ENCODE measurements at places on chromosomes 12 and 14.
A peak's percentile ranks its signal among the peaks of the same experiment; 100 is the strongest.

DNA sequence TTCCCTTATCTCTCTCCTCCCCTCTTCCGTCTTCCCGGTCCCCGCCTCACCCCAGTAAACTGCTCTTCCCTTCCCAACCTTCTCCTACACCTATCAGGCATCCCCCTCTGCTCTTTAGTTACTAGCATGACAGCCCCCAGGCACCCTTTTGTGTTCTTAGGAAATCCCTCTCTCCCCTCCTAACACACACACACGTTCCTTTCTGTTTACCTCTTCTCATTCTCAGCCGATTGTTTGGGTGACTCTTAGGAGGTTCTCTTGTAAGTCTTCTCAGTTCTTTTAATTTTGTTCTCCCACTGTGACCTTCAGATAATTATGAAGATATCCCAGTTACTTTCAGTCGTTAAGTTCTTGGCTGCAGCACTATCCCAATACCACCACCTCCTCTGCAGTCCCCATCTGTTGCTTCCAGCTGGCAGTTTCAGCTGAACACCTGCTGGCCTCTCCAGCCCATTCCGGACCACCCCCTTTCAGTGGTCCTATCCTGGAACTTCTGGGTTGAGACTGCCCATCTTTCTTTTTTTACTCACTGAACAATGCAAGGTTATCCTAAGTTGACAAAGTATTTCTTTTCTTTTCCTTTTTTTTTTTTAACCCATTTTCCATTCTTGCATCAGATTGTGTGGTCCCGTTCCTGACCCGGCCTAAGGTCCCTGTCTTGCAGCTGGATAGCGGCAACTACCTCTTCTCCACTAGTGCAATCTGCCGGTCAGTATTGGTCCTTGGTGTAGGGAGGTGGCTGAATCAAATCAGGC is 711 bp downstream of the MARS1 start:
- ATAC-seq: no peak

DNA sequence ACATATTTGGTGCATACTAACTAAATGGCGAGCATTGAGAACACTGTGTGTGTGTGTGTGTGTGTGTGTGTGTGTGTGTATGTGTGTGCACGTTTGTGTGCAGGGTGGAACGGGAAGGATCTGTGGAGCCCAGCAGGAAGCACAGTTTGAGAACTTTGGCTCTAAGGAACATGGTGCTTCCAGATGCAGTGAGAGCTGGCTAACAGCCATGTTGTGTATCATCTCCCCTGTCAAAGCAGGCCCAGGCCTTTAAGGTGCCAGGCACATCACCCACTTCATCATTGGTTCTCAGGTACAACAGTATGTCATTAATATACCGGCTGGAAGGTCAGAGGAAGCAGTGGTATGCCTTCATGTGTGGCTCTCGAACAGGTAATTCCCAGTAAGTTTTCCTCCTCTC is 72.5 kb downstream of the SLC8A3 start:
- no peak for ATAC-seq

- ATAC-seq: no peak
Observed at GRCh38 chr12:4025181-4026019, 152.2 kb upstream of the PARP11 start.

GRCh38 chr12:40175045-40175444 is 49.8 kb upstream of the LRRK2 start:
- peak; percentile 65 for ATAC-seq

DNA sequence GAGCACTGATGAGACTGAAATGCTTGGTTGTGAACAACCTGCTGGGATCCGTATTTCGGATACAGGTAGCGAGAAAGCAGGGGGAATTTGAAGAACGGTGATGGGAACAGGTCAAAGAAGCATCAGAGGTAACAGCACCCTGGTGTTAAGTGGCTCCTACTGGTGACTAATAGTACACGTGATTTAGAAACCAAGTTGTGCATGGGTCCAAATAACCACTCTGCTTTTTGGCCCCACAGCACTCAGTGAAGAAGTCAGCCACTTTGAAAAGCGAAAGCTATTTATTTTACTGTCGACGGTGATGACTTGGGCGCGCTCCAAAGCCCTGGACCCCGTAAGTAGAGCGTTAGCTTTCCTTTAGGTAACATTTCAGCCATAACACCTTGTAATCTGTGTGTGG is 16.7 kb downstream of the AK7 start:
- ATAC-seq: no peak

GRCh38 chr14:73237219-73237785 is at the start of gene PAPLN:
Gene PAPLN, plus strand, starts transcription at chr14:73237506. Its CDS starts 2,273 bp downstream, at chr14:73239779.
- ATAC-seq: no peak

DNA sequence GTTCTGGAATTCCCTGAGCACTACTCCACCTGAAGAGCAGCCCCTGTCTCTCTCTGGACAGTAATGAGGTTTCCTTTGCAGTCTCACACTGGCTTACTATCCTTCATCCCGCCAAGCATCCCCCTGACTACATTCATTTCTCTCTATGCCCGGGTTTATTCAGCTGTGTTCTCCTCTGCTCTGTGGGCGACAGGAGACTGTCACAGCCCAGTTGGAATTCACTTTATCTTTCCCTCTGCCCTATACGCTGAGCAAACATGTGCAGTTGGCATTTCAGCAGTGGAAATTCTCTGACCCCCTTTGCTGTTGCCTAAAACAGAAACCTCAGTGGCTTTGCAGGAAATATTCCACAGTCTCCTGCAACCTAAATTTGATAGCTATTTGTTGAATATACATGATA is 83.5 kb upstream of the MAX start:
- ATAC-seq: no peak

GRCh38 chr12:2494486-2495192 is 300.1 kb upstream of the FKBP4 start:
- no peak for ATAC-seq

DNA sequence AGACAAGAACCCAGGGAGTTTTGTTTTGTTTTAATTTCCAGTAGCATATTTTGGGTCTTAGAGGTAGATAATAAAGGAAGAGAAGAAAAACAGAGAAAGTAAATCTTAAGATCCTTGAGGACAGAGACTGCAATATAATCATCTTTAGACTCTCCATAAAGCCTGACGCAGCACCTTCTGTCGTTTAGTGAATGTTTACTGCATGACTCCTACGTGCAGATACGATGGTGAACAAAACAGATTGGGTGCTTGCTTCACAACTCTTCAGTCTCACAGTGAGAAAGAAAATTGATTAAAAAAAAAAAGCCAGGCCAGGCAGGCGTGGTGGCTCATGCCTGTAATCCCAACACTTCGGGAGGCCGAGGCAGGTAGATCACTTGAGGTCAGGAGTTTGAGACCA is 86.9 kb downstream of the STON2 start:
- ATAC-seq: no peak

- ATAC-seq: no peak
Observed at GRCh38 chr14:22233377-22233776, 355.6 kb downstream of the DAD1 start.

DNA sequence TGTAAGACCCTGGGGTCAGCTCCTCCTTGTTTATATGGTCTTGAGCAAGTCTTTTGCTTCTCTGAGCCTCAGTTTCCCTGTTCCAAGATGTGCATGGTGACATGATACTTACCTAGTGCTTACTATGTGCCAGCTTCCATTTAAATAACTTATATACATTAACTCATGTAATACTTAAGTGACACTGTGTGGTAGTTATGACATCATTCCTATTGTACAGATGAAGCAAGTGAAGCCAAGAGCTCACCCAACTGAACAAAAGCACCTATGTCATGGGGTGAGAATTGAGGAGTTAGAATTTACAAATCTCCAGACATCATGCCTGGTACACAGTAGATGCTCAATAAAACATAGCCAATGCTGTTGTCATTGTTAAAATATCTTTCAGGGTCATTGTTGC is 41.3 kb upstream of the CMKLR1 start:
- no peak for ATAC-seq

DNA sequence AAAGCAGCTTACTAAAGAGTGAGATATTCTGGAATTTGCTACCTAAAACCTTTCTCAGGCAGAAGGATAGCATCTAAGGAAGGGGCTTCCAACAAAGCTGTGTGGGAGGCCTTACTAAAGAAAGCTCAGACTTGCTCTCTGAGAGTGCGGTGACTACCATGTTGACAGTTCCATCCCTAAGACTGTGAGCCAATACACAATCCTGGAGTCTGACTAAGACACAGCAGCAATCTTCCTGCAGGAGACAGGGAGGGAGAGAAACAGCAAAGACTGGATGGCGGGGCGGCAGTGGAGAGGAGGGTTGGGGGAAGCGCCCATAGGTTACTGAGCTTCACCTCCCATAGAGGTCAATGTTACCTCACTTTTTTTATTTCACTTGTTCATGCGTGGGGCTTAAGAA is 70.9 kb downstream of the KITLG start:
- no peak for ATAC-seq

GRCh38 chr12:106711316-106711715 is 63.2 kb upstream of the RIC8B start:
- ATAC-seq: no peak

DNA sequence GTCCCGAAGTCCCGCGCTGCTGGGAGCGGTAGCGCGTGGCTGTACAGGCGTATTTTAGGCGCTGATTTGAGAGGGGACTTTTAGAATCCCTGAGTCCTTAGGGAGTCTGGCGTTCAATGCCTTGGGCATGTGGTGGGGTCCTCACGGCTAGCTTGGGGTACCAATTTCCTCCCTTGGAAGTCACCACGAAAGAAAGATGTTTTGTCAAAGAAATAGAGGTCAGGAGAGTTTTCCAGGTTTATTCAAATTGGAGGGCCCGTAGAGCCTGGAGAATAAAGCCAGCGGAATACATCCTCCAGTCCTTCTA is 63.9 kb downstream of the KLHL28 start:
- ATAC-seq: no peak

DNA sequence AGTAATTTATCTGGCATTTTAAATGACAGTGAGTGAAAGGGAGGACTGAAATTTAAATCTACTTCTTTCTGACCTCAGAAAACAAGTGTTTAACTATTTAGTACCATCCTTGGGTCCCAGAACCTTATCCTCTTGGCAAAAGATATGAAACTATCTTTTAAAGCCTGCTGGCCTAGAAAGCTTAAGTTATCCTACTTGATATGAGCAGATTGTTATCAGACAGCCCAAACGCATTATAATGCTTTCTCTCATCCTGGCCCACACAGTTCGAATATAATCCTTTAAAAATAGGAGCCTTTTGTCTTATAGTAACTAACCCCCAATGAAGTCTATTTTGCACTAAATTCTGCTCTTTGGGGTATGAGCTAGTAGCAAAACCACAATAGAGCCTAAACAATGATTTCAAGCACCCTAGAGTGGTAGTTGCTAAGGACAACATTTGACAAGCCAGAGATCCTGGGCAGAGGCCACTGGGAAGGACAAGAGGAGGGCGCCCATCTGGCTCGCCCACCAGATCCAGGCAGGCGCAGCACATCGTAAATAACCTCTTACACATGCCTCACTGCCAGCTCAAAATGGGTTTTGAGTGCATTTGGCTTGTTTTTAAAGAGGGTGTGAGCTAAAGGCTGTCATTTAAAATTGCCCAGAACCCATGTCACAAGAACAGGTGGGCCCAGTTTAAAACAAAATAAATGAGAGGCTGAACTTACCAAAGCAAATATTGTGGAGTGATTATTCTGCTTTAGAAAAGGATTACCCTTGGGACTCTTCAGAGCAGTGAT is 37.7 kb upstream of the CRY1 start:
- no peak for ATAC-seq

- ATAC-seq: peak; percentile 98
Observed at GRCh38 chr12:66776974-66777373, 98.1 kb upstream of the GRIP1 start.

- ATAC-seq: no peak
Observed at GRCh38 chr12:117362391-117362790, 965 bp upstream of the NOS1 start.

DNA sequence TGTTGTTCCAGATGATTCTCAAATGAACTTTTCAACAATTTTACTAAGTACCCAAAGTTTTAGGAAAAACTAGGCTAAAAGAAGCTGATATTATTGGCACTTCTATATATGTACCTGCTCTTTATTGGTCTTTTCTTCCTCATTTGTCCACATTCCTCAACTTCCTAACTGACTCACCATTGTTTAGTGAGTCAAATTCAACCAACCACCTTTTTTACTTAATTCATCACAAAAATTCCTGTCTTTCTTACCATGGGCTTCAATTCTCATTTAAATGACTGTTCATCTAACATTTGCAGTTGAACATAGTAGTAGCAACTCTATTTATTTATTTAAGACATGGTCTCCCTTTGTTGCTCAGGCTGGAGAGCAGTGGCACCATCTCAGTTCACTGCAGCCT is 47.6 kb upstream of the SLC2A13 start:
- ATAC-seq: no peak

- ATAC-seq: no peak
Observed at GRCh38 chr12:63990828-63991547, 146.5 kb downstream of the SRGAP1 start.

- ATAC-seq: no peak
Observed at GRCh38 chr12:5230156-5230555, 186.5 kb downstream of the KCNA5 start.

DNA sequence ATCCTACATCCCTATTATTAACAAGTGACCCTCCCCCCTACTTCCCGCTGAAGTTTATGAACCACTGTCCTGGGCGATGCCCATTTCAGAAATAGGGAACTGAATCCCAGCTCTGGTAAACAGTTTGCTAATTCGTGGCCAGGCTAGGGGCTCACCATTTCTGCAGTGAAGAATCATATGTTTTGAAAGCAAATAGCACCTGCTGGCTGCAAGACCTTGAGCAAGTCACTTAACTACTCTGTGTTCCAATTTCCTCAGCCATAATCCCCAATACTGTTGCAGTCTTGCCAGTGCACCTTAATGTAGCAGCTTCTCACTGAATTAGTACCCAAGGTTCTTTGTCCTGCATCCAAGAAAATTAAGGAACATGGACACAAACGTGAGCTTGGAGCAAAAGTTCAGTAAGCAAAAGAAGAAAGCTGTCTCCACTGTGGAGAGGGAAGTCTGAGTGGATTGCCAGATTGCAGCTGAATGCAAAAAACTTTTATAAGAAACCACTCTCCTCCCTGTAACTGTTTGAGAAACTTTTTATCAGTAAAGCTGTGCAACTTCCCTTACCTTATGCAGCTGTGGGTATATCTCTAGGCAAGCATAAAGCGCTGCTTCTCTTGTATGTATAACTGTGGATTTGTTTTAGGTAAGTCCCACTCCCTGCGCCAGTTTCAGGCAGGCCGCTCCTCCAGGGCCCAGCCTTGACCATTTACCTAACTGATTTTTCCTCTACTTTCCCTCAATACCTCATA is 824 bp downstream of the OAS1 start:
- peak; percentile 34 for ATAC-seq

DNA sequence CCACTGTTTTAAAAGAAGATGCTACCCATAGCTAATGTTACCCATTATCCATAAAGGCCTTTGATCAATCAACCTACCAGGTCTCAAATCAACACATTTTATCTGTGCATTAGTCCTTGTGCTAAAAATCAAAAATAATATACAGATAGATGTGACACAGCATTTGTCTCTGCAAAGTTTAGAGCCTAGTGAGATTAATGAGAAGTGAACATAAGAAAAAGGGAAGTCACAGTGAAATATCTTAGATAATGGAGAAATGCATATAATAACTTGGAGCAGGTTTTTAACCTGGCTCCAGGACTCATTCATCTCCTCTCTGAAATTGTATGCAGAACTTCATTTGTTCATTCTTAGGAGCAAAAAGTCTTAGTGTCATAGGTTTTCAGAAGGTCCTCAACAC is 7.2 kb downstream of the PDE3A start:
- no peak for ATAC-seq

Data from activated T-helper 17 cell treated with anti-CD3 and anti-CD28 coated beads, Interleukin-2, amount 50 U/mL, for 72 hours (primary cell).